ENCODE measurements at places on chromosomes 1 and 21.

GRCh38 chr1:18174037-18174436 is 66.4 kb downstream of the IGSF21 start:
- DNase-seq, result no peak

- DNase-seq, result no peak
Observed at GRCh38 chr1:240998024-240998423, 359.0 kb downstream of the RGS7 start.

GRCh38 chr1:162639718-162640117 is 7.5 kb downstream of the DDR2 start:
- no peak for DNase-seq

- DNase-seq, result no peak
Observed at GRCh38 chr1:230280054-230280795, 145.9 kb downstream of the PGBD5 start.

GRCh38 chr1:158983235-158983634 is 26.5 kb upstream of the IFI16 start:
- no peak for DNase-seq

- DNase-seq, result no peak
Observed at GRCh38 chr1:157110003-157110402, 10.4 kb upstream of the ETV3L start.

DNA sequence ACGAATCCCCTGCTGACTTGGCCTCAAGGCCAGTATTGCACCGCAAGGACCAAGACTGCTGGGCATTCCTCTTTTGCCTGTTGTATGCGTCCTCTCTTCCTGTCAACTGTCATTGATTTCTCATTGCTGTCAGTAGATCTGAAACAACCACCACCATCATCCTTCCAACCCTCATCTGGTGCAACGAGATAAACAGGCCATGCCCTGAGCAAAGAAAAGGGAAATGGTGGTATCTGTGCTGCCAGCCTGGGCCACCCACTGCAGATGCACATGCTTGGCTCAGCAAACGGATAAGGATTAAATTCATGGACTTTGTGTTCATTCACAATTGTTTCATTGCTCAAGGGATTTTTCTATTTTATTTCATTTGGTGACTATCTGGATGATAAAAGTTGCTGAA is 13.6 kb downstream of the OXCT2 start:
- DNase-seq, result no peak

DNA sequence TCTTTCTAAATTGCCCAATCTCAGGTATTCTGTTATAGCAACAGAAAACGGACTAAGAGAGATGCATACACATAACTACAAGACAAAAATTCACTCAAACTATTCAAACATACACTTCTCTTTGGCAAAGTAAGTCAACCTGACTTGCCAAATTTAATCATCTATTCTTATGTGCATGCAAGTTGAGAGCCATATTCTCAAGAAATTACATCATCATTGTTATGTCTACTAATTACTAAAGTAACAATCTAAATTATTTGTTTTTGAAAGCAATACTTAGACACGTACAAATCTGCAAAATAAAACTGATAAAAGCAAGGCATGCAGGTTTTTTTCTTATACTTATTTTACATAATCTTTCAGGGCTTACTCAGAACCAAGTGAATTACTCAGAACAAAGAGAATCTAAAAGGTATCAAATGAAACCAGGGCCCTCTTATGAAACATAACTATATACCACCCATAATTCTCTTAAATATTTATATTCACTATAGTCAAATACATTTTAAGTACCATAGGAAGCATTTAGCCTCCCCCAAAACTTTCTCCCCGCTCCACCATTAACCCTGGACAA is 62.3 kb downstream of the HLCS start:
- DNase-seq, result no peak

- no peak for DNase-seq
Observed at GRCh38 chr21:27017246-27017645, 50.4 kb upstream of the ADAMTS5 start.

GRCh38 chr1:176567190-176567794 is 104.3 kb downstream of the PAPPA2 start:
- DNase-seq, result no peak

DNA sequence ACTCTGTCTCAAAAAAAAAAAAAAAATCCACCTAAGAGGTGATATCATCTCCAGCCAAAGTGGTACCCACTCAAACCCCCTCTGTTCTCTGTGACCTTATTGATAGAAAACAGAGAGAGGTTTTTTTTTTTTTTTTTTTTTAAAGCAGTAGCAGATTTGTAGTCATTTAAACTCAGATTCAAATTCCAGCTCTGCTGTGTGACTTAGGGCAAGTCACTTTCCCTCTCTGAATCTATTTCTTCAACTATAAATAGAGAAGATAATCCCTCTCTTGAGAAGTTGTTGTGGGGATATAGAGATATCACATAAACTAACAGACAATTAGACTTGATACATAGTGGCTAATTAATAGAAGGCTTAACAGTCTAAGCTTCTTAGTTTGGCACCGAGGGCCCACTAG is 48.4 kb downstream of the NKAIN1 start:
- no peak for DNase-seq

GRCh38 chr1:169676001-169676400 is 35.4 kb downstream of the SELL start:
- no peak for DNase-seq

- no peak for DNase-seq
Observed at GRCh38 chr1:184966989-184967388, 7.3 kb downstream of the NIBAN1 start.

DNA sequence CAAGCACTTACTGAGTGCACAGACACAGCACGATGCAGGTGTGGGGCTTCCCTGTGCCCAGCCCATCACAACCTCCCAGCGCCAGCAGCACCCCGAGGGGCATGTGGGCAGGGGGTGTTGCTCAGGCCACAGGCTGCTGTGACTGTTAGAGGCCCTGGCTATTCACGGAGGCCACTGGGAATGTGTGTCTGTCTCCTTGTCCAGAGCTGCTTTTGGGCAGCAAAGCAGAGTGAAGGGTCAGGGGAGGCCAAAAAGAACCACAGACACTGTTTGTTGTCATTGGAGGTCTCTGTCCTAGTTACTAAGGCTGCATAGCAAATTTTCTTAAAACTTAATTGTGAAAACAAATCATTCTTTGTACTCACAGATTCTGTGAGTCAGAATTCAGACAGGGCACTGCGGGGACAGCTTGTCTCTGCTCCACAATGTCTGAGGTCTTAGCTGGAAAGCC is 49.6 kb downstream of the TNFRSF8 start:
- no peak for DNase-seq

- DNase-seq, result no peak
Observed at GRCh38 chr1:183241471-183241870, 55.4 kb downstream of the LAMC2 start.

- DNase-seq, result peak; percentile 90
Observed at GRCh38 chr1:164611754-164612642, 53.0 kb downstream of the PBX1 start.

DNA sequence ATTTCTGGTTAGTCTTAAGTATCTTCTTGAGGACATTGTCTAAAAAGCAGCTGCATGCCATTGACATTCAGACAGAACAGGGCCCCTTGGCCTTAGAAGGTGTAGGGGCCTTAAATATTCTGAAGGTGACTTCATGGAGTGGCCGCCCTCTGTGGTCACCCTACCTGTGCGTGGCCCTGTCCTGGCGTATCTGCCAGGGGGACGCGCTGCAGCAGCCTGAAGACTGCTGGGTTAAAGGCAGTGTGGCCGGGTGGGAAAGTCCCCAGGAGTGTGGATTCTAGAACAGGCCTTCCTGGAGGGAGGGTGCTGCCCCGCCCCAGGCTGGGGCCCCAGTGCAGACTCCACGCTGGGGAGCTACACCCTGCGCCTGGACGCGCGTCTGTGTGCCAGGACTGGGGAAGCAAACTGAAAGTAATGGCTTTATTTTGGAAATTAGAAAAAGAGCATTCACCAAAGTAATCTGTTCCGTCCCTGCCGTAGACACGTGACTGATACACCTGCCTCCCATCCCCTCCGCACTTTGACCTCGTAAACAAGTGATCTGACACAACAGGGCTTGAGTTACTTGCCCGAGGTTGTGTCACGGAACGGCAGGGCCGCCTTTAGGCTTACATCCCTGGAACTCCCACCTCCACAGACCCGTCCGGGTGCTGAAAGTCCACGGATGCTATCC is 1.8 kb downstream of the AGPAT3 start:
- no peak for DNase-seq

DNA sequence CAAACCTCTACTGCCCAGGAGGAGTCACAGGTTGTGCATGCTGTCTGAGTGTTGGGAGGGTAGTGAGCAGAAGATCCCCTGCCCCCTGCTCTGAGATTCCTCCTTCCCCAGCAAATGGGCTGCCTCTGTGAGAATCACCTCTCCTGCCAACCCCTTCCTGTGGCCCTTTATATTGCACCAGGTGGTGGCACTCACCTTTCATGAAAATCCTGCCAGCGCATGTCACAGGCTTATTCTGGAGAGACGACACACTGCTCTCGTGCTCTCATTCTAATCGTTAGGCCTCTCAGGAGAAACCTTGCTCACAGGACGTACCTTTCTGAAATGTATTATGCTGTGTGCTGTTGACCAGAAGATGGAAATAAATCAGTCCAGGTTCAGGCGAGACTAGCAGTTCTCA is 113.7 kb downstream of the RGL1 start:
- DNase-seq, result no peak

DNA sequence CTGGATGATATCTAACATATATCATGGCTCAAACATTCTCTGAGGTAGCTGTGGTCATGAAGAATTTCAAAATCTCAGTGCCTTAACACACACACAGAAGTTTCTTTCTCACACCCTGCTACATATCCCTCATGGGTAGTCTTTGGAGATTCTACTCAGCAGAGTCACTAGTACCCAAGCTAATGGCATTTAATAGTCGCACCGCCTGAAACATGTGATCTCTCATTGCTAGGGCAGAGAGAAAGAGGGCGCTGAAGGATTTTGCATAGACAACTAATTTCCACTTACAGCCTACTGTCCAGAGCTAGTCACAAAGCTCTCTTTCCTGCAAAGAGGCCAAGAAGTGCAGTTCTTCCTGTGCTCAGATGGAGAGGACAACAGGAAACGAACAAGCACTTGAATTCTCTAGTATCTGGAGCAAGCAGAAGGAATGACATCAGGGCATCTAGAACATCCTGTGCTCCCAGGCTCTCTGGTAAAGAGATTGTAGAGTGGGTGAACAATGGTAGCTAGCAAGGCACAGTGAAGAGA is 183.4 kb upstream of the PTBP2 start:
- DNase-seq, result no peak

- DNase-seq, result peak; percentile 52
Observed at GRCh38 chr1:48061162-48062136, 64.3 kb upstream of the TRABD2B start.

- no peak for DNase-seq
Observed at GRCh38 chr1:151619489-151620093, 7.7 kb downstream of the SNX27 start.

- peak; percentile 57 for DNase-seq
Observed at GRCh38 chr1:57839067-57839466, 415.2 kb upstream of the DAB1 start.

DNA sequence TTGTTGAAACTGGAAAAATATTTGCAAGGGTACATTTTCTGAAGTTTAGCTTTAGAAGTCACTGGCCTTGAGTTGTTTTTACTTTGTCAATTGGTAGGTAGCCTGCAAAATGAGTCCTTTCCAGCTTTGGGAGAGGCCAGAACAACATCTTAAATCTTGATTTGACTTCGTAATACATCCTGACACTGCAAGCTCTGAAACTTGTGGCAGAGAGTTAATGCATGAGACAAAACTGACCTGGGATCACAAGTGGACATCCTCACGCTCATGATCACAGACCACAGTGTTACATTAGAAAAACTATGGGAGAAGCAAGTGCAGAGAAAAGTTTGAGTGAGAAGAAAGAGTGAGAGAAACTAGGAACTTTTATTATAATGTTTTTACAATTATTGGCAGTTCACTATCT is 550.9 kb downstream of the USP25 start:
- DNase-seq, result no peak

DNA sequence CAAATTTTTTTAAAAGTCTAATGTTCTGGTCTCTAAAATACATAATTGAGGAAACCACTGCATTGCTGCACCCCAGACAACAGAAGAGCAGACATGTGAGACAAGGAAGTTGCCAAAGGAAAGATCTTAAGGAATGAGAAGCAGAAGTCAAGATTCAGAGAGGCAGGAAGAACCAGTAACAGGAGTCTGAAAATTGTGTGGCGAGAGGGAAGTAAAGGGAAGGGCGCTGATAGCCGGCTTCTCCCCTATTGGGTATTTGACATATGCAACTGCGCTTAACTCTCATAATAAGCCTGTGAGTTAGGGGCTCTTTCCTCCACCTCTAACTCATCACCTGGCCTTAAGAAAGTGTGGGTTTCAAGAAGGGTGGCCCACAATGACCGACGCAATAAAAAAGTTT is 21.9 kb upstream of the KIF14 start:
- no peak for DNase-seq

DNA sequence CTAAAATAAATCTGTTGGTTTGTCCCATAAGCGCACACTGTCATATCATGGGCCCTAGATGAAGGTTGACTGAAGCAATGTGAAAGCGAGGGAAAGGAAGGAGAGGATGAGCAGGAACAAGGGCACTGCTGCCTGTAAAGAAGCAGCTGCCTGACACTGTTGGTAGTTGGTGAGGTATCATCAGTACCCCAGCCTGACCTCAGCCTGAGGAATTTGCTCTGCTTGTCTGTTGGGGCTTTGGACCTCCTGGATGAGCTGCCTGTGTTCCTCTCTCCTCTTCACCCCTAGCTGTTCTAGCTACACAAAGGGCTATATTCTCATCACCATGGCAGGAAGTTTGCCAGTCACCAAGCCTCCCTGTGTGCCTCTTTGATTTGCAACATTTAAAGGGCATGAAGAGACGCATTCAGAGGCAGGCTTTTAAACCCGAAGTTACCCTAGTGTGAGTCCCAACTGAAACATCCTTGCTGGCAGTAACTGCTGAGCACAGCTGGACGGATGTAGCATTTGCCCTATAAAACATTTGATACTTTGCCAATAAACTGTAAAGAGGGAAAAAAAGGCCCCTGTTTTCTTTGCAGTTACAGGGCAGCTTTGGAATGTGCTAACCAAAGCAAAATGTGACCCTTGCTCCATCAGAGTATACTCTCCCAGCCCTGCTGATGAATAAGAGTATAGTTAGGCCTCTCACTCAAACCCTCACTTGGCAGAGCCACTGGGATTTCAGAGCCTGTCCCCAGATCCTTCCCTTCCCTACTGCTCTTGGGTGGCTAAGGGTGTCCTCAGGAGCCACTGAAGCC is 22.2 kb upstream of the SPATA6 start:
- DNase-seq, result no peak

- DNase-seq, result peak; percentile 89
Observed at GRCh38 chr1:226975259-226976250, 35.5 kb downstream of the COQ8A start.

DNA sequence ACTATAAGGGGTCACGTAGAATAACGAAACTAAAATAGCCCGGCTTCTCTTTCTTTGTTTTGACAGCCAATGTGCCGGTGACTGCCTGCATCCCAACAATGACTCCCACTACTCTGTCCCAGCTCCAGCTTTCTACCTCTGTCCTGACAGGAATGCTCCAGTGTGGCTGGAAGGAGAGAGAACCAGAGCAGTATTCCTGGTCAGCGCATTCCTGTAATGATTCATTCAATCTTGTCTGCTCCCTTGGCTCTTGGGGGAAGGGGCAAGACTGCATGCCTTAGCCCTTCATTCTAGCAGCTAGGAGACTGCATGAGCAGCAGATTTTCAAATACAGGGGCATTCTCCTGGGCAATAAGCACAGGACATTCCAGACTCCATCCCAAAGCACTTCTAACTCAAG is 132.1 kb upstream of the PRMT6 start:
- no peak for DNase-seq

Measured in NCI-H1092 treated with DMSO at 0.1 percent for 48 hours (cell line).